ENCODE measurements at places on chromosomes 2 and 18.

DNA sequence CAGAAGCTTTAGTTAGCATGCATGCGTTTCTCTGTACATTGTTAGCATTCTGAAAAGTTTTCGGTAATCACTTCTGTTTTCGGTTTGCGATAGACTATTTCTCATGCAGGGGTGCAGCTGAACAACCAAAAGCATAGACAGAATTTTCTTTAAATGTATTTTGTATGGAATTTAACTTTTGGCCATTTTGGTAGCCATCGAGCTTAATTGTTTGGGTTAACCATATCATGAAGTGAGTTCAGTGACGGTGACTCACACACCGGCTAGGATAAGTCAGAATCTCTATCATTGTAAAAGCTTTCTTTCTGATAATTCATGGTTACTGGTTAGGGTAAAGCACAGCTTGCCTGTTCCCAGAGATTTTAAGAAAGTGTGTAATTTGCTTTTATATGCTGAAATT, 107.2 kb downstream of the CD226 start:
- no peak for DNase-seq

DNA sequence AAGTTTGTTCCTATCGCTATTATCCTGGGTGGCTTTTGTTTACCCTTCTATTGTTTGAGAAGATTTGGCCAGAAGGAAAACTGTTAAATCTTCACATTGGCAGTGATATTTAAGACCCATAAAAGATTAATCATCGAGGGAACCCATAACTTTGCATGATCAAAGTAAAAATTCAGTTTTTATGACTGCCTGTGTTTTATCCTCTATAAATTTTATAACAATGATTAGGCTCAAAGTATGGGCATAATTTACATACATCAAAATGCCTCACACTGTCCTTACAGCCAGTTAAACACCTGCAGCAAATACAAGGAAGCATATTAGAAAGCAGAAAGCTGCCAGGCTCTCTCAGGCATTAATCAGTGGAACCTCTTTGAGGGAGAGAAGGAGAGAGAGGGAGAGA, 289.1 kb downstream of the ICOS start:
- DNase-seq: no peak

GRCh38 chr2:147173798-147174197, 671.0 kb upstream of the ACVR2A start:
- peak; percentile 65 for DNase-seq

DNA sequence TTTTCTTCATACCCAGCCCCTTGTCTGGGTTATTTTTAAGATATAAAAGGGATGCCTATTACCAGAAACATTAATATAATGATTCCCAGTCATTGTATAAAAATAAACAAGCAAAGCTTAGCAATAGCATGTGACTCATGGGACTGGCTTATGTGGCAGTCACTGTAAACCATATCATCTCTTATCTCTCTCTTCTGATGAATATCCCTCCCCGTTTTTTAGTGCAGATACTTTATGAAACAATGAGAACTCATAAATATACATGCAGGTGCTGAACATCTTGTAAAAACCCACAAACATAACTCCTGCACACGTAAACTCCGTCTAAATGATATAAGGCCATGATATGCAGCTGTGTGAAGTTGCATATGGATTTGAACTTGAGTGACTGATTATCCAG, 154.9 kb downstream of the MGAT5 start:
- DNase-seq: peak; percentile 22

DNA sequence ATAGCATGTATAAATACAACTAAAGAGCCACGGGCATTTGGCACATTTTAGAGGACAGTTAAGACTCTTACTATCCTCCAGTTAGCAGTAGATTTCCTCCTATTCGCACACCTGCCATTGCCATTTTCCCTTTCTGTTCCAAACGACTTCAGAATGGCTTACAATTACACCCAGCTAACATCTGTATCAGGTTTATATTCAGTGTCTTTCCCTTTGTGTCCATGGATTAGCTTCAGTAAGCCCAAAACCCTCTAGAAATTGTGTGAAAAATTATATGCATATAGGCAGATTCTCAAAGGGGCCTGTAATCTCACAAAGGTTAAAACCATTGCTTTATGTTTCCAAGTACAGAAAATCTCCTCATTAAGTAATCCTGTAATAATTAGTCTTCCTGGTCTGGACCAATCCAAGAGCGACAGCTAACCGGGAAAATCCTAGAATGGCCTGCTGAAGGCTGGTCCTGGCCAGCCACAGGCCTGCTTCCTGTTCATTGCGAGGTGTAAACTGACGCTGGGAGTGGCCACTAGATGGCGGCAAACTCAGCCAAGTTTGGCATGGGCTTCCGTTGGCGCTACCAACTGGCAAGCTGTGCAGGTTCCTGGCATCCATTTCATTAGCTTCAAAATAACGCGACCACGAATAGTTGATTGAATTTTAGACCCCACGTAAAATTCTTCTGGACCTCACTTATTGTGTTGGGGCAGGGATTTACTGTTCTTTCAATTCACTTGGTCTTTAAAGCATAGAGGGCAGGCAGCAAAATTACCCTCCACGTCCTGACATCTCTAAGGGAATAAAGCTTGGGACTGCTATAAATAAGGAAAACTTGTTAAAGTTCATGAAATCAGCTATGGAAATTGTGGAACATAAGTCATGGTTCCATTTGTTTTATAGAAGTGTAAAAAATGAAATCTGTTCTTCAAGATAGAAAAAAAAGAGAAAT, 17.1 kb downstream of the ARHGAP25 start:
- DNase-seq: peak; percentile 88

DNA sequence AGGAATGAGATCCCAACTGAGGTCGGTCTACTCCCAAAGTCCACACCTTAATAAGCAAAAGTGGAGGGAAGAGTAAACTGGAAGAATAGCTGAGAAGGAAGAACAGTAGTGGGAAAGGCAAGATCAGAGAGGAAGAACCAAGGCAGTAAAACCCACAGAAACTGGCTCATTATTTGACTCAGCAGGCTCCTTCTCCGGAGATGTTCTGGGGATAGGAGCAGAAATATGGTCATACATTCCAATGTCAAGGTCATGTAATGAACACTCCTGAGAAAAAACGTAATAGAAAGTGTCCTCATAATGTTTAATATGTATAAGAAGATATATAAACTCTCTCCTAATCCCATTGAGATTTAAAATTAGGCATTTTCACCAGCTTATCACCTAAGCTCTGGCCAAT, 39.5 kb downstream of the STK39 start:
- DNase-seq: no peak

- DNase-seq: no peak
These were observed 146.4 kb downstream of the PTH2R start for GRCh38 chr2:208552943-208553342.

DNA sequence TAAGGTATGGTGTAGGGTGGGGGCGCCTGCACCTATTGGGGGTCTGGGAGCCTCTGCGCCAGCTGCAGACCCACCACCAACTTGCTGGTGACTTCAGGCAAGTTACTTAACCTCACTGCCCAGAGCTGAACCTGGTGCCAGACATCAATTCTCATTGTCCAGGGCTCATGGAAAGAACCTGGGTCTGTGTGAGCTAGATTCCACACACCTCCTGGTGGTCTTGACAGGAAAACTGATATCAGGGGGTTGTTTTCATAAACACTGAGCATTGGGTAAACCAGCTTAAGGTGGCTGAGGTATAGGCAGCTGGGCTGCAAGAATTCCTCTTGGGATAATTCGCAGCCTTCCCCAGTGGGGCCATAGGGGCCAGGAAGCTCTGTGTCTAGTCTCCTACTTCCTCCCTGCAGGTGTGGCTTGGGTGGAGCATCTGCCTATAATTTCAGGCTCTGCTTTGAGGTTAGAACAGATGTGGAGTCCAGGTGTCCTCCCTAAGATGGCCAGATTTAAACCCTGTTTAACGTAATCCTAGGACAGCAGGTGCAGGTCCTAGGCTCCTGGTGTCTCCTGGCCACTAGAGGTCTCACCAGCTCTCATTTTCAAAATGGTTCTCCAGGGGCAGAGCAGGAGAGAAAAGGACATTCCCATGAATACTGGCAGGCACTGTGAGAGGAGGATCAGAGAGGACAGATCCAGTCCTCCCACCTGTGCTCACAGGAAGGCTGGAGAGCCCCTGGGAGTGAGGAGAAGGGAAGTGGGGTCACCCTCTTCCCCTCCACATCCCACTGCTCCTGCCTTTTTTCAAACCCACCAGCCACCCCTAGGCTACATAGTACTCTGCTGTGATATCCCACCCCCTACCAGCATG, 100.4 kb upstream of the SMAD2 start:
- peak; percentile 61 for DNase-seq

DNA sequence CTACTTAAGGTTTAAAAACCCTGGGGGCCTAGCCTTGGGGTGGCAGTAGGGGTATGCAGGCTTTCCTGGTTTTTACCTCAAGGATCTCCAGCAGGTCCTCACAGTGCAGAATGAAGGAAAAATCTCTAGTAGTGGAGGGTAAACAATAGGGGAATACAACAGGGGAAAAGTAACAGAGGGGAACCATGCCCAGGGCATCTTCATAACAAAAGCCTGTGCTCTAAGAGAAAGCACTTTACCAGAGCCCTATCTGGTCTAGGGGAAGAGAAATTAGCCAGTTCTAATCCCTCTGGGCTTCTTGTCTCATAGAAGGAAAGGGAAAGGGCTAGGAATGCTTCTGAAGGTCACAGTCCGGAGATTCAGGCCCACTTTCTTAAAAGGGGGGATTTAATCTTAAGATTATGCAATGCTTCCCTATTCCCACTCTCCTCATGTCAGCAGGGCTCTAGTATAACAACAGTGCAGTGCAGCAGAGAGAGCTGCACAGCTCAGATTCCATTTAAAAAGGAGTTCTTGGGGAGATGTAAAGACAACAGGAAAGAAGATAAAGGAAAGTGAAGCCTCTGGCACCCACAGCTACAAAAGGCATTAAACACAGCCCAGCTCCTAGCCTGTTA, 149.0 kb upstream of the CYP1B1 start:
- no peak for DNase-seq

DNA sequence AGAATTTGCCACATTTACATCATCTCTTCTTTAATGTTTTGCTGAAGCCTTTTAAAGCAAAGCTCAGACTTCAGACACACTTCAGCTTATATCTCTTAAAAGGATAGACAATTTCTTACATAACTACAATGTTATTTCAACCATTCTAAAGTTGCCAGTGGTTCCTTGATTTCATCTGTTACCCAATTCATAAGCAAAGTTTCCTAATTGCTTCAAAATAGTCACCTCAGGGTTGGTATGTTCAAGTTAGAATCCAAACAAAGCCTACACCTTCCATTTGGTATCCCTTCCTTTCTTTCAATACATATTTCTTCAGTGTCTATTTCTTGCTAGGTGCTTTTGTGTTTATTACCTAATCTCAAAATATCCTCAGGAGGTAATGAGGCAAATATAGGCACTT, 60.6 kb downstream of the ZNF385B start:
- no peak for DNase-seq

GRCh38 chr2:164617466-164617865, 3.8 kb downstream of the GRB14 start:
- no peak for DNase-seq

GRCh38 chr2:176079831-176080539, 3.8 kb downstream of the EVX2 start:
- no peak for DNase-seq

DNA sequence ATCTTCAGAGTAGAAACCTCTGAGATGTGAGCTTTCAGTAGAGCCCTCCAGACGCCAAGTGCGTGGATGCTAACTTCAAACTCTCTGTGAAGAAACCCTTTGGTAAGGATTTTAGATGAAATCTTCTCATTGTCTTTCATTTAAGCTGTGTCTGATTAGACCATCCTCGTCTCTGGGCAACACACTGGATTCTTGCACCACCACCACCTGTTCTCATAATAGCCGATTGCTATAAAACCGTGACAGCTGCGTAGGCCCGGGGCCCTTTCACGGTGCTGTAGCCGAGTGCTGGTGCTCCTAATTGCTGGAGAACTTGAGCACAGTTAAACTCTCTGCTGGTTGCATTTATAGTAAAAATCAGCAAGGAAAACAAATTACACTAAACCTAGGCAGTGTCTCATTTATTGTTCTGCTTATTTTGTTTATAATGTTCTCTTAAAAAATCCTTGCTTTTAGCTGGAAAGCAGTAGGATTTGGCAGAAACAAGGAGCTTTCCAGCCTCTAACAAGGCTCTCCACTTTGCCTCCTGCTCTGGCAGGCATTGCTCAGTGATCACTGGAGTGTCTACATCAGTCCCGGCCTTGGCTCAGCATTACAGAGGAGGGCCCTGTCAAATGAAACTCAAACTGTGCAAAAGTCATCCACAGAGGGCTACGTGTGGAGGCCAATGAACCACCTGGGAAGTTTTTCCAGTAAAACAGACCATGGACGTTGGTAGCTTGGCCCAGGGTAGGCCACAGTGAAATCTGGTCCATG, 40.9 kb upstream of the MBP start:
- DNase-seq: no peak

DNA sequence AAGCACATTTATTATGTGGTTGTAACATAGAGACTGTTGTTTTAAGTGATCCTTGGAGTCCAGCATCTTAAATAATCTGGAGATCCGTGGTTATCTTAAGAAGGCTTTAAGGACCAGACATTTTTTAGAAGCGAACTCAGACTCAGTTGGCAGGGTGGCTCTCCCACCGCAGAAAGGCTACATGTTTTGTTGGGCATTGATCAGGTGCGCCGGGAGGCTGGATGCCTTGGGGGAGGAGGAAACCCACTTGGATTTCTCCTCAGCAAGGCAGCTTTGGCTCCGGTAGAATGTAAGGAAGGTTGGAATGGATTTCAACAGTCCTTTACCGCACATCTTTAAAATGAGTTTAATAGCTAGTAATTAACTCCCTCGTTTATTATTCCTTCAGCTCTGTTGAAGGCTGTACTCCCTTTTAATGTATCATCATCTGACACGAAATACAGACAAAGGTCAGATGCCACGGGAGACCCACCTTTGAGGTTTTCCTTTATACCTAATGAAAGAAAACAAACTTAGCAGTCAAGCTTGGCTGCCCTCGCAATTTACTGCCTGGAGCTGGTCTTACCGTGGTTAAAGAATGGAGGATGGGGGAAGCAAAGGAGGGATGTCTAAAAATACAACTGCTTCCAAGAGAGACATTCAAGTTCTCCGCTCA, 1.2 kb downstream of the TMEM200C start:
- DNase-seq: no peak

DNA sequence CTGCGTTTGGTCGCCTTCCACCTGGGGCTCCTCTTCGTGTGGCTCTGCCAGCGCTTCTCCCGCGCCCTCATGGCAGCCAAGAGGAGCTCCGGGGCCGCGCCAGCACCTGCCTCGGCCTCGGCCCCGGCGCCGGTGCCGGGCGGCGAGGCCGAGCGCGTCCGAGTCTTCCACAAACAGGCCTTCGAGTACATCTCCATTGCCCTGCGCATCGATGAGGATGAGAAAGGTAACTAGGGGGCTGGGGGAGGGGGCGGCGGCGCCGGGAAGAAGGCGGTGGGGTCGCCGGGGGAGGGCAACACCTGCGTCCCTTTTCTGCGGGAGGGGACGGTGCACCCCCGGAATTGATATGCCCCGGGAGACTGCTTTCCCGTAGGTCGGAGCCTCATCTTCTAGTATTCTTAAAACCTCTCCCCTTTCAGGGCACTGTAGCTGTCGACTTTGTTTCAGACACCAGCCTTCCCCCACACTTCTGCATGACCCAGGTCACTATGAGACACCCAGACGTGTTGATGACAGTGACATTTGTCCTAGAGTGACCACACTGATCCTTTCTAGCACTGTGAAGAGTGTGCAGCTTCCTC, 755 bp downstream of the SPAST start:
- peak; percentile 26 for DNase-seq

GRCh38 chr2:213065583-213066442, 85.6 kb downstream of the IKZF2 start:
- no peak for DNase-seq

Measured in MM.1S (cell line).